Globus pallidus (tissue), 1 donor: ENCODE measurements at places on chromosomes 1 and 21.
A peak's percentile ranks its signal among the peaks of the same experiment; 100 is the strongest.

GRCh38 chr21:14773777-14774345 is 227.7 kb upstream of the SAMSN1 start:
- DNase-seq: peak; percentile 32

DNA sequence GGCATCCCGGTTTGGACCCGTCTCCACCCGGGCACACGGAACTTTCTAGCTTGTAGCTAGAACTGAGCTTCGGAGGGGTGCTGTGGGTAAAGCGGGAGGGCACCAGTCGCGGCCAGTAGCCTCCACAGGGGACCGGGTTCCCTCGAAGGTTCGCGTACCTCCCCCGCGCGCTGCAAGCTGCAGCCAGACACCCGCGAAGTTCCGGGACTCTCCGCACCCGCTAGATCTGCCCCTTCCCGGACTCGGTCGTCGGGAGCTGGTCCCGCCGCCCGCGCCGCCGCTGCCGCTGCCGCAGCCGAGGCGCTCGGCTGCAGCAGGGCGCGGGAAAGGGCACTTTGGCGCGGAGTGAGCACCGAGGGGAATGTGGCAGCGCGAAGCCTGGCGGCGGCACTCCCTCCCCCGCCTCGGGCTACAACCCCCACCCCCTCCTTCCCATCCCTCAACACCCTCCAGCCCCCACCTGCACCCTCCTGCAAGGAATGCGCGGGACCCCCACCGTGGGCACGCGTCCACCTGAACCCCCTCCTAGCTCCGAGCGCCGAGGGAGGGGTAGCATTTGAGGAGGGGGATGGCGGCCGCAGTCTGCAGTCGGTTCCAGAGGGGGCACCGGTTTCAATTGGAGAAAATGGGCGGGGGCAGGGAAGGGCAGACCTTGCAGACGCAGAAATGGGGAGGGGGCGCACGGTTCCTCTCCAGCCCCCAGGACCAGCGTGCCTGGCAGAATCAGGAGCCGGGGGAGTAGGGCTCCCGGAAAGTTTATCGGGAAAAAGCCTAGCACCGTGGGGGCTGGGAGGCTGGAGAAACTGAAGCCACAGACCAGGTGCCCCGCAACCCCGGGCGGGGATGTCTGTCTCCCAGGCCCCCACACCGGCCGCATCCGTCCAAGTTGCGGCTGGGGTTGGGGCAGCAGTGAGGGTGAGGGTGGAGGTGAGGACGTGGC is 968 bp downstream of the CSMD2 start:
- DNase-seq: peak; percentile 31

DNA sequence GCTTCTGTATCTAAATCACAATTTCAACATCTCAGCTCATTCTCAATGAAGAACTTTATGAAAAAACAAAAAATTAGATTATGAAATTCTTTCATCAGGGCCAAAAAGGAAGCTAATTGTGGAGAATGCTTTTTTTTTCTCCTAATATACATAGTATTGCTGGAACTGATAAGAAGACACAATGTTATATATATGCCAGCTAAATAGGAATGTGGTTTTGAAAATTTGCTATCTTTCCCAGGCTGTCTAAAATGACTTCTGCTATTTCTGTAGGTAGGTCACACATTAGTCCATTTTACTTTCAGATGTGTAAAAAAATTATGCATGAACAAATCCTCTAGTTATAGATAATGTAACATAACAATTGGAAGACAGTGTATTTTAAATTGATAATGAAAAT is 732.9 kb downstream of the RWDD3 start:
- no peak for DNase-seq

DNA sequence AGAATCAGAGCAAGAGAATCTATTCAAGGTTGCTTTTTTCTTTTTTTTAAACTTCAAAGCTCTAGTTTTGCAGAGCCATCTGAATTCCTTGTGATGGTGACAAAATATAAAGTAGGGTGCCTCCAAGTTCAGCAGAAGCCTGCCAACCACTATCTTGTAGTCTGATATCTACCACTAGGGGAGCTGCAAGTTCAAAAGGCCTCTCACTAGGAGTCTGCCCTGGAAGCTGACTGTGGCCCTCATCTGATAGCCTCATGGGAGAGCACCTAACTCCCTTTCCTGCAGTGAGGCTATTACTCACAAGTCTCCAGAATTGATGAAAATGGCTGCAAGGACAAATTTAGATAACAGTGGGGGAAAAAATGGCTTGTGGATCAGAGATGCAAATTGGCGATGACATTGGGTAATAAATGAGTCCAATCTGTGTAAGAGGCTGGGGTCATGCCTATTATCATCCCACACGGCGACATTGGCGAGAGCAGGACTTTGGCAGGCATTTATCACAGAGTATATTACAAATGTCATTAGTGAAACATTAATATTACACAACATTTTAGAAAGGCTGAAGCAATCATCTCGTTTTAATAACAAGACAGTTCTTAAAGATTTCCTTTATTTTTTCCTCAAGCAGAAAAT is 10.7 kb upstream of the ZP4 start:
- DNase-seq: peak; percentile 24

DNA sequence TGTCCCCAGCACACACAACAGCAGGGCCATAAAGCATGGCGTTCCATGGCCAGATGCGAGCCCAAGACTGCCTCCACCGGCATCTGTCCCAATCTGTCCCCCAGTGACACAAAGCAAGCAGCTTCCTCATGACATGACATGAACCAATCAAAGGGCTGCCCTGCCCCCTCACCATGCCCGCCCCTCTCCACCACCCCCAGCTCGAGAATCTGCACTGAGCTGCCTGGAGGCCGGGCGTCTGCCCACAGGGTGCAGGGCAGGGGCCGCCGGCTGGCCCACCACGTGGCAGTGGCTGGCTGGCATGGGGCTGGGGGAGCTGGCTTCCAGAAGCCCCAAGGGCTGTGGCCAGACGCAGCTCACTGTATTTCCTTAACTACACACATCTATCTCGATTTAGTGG is 27.8 kb downstream of the WNT9A start:
- DNase-seq: peak; percentile 81

DNA sequence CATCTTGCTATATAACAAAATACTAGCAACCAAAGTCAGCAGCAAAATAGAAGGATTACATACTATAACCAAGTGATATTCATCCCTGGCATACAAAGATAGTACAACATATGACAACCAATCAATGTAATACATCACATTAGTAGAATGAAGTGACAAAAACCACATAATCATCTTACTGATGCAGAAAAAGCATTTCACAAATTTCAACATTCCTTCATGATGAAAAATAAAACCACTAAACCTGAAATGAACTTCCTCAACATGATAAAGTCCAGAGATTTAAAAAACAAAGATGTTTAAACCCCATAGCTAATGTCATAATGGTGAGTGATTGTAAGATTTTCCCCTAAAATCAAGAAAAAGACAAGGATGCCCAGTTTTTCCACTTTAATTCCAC is 18.6 kb downstream of the RO60 start:
- no peak for DNase-seq

DNA sequence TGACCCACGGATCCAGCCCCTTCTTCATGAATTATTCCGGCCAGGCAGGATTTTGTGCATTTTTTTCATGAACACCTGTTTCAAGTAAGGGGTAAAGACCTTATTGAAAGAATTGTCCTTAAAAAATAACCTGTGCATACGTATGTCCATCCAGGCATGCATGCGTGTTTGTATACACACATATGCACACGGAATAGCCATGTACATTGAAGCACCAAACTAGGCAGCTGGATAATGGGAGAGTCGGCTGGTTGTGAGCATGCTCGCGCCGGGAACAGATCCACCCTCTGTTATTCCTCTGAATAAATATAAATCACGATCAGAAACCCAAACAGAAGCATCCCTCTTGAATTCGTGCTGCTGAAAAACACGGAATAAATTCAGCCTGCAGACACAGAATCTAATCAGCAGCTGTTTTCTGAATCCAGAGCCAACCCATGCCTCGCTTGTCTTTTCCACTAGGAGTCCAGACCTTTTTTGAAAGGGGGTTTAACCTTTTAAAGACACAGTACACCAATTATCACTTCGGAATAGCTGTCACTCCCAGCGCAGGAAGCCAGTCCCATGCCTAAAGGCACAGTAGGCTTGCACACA is at the start of gene HIVEP3:
Gene HIVEP3 (minus strand): TSS at position 473 of the 594 bp plus-strand sequence.
- DNase-seq: peak; percentile 61

DNA sequence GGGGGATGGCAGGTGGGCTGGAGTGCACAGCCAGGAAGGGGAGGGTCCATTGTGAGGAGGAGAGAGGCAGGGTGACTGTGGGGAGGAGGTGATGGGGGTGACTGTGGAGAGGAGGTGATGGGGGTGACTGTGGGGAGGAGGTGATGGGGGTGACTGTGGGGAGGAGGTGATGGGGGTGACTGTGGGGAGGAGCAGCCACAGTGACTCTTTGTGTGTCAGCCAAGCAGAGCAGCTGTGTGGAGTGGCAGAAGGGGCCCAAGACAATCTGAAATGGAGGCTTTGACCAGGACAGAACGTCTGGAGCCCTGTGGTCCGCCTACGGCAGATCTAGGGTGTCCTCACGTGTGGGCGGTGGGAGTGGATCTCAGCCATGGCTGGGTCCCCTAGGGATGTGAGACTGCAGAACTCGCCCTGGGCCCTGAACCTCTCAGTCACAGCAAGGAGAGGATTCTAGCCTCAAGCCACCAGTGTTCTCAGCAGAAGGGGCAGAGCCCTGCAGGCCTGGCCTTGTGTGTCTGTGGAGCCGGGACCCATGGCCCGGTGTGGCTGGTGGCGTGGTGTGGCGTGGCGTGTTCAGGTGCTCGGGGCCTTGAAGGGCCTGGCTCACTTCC is 81.5 kb downstream of the OBSCN start:
- no peak for DNase-seq

DNA sequence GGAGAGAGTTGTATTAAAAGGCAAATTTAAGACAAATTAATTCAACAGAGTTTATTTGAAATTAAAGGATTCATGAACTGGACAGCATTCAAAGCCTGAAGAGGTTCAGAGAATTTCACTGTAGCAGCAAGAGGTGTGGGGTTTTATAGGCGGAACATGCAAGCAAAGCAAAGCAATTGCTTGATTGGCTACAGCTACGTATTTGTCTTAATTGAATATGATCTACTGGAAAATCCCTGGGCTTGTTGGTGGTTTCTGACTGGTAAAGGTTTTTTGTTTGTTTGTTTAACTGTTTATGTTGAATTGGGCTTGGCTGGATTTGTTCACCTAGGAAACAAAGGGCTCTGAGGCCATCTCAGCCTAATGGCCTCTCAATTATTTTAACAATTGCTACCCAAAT is 61.5 kb downstream of the KCNK1 start:
- no peak for DNase-seq

DNA sequence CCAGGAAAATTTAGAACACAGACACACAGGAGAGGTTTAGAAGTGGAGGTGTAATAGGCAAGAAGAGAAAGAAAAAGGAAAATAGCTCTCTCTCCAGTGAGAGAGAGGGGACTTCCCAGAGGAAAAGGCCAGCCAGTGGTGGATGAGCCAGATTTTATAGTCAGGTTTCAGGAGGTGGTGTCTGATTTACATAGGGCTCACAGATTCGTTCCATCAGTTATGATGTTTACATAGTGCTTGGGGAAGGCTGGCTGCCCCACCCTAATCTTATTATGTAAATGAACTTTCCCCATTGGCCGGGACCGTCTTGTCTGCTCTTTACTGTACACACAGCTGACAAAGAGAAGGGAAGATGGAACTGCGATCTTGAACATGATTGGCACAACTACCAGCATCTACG is 797.3 kb downstream of the PLA2G4A start:
- DNase-seq: no peak

DNA sequence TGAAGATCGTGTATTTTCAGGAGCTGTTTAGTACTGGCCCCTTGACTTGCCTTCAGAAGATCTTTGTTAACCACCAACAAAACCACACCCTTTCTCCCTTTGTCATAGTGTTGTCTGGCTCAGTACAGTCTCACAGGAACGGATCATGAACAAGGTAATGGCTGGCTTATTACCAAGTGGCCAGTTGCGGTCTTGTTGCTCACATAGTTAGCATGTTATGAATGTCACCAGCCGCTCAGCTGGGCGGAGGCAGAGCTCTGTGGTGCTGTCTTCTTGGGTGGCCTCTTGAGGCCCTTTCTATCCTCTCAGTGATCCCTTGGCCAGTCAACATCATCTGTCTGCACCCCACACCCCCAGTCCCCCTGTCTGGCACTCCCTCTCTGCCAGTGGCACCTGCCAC is 21.4 kb downstream of the CNIH3 start:
- no peak for DNase-seq

GRCh38 chr1:54810153-54810942 is 9.2 kb upstream of the TTC22 start:
- peak; percentile 34 for DNase-seq

- DNase-seq: no peak
Observed at GRCh38 chr1:158272681-158273080, 17.0 kb upstream of the CD1C start.

GRCh38 chr1:204094313-204094729 is 21.4 kb downstream of the SOX13 start:
- DNase-seq: no peak

GRCh38 chr1:56965191-56965590 is 624 bp downstream of the C8B start:
- no peak for DNase-seq

GRCh38 chr1:39894884-39895495 is 6.7 kb downstream of the MYCL start:
- DNase-seq: no peak

DNA sequence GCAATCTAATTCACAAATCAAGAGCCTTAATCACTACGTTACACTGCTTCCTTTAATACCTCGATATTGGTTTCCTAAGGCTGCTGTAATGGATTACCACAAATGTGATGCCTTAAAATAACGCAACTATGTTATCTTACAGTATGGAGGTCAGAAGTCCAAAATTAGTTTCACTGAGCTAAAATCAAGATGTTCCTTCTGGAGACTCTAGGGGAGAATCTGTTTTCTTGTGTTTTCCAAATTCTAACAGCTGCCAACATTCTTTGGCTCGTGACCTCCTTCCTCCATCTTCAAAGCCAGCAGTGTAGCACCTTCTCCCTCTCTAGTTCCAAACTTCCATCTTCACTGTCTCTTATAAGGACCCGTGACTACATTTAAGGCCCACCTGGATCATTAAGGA is 335.0 kb upstream of the NFIA start:
- no peak for DNase-seq

DNA sequence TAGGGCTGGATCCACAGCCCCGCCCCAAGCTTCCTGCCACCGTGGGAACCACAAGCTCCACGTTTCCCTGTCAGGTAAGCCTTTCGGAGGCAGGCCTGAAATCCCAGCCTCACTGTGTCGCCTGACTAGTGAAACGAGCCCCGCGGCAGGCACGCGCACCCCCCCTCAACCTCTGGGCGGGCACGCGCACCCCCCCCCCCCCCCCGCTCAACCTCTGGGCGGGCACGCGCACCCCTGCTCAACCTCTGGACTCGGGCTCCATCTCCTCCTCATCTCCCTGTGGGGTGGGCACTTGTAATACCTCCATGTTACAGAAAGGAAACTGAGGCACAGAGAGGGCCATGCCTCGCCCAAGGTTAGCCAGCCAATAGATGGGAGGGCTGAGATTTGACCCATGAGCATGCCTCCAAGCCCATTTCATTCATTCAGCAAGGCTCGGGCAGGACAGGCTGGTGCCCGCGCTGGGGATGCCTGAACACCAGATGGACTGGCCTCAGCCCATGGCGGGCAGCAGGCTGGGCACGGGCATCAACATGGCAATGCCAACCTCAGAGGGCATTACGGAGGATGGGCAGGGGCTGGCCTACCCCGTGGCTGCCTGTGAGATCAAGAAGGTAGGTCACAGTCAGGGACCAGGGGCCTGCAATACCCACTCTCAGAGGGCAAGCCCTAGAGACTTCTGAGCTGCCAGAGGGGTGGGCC is 4.7 kb downstream of the CFAP410 start:
- DNase-seq: no peak
